CD4-positive, alpha-beta T cell treated with Interleukin-2 at 100 ng/mL for 4 hours (primary cell): ENCODE measurements at places on chromosomes 7 and 10.

GRCh38 chr7:46786221-46786954 lies 795.5 kb downstream of the TNS3 start:
- no peak for DNase-seq

DNA sequence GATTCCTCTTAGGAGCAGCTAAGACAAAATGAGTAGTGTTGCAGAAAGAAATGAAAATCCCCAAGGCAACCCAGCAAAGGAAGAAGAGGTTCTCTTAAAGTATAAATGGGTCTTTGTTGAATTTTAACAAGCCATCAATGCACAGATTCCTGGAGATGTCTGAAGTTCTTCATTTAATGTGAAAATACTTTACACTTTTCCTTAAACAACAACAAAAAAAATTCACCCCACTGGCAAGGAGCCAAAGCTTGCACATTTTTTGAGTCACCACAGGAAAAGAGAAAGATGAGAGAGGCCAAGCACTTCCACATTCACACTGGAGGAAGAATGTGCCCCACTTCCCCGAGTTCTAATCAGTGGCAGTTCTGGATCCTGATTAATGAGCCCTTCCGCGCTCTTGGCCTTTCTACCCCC lies 286.4 kb upstream of the MEOX2 start:
- DNase-seq: no peak

- DNase-seq: no peak
These were observed 30.8 kb upstream of the ZNF32 start for GRCh38 chr10:43679509-43679908.

- DNase-seq: no peak
These were observed 10.4 kb downstream of the GPRIN2 start for GRCh38 chr10:46545861-46546590.

- no peak for DNase-seq
These were observed 57.2 kb upstream of the PAX2 start for GRCh38 chr10:100688201-100688600.

DNA sequence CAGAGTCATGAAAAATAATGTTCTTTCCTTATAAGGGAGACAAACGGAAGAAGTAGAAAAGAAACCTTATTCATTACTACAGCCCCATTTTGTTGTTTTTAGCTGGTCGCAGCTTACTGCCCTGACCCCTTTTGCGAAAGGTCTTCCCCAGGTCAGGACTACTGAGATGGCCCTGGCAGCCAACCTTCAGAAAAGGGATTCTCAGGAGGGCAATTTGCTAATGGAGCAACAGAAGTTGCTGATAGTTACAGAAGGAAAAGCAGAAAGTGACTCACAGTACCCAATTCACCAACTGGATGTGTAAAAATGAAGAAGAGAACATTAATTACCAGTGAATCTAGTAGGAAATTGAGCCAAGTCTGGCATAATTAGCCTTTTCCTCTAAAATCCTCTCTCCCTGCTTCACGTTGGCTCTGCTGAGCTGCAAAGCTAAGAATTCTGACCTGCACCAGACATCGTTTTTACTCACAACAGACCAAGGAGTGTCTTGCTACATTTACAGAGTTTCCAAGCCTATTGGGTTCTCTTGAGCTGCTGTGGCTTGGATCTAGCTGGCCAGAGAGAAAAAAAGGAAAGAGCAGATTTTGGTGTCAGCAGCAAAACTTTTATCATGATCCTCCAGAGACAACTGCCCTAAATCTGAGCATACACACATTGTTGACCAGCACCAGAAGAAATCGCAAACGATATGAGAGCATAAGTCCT lies 499.9 kb upstream of the FZD8 start:
- no peak for DNase-seq
